ENCODE measurements at places on chromosomes 2 and 18. TPM values are rescaled to one million over a fixed set of nuclear protein-coding genes. Genes with fewer than 3 reads are reported as not detected.

The ASIC4 gene
- not detected for polyA plus RNA-seq

The KCNIP3 gene
- 7.6 TPM for polyA plus RNA-seq

The IL1A gene
- polyA plus RNA-seq = not detected

The REEP1 gene
- polyA plus RNA-seq = 8.8 TPM

The FAM161A gene
- polyA plus RNA-seq = 0.75 TPM

The CD207 gene
- not detected for polyA plus RNA-seq

The WNT10A gene
- polyA plus RNA-seq = not detected

The INO80C gene
- 16.8 TPM for polyA plus RNA-seq

The TFCP2L1 gene
- 0.03 TPM for polyA plus RNA-seq

The SIX3 gene
- not detected for polyA plus RNA-seq

The CACNB4 gene
- polyA plus RNA-seq = 1.5 TPM

The AP1S3 gene
- 0.50 TPM for polyA plus RNA-seq

The SNORC gene
- polyA plus RNA-seq = 5.1 TPM

The CRYBA2 gene
- not detected for polyA plus RNA-seq

The MSGN1 gene
- not detected for polyA plus RNA-seq

The NCKAP5 gene
- not detected for polyA plus RNA-seq

The TMEM169 gene
- polyA plus RNA-seq = not detected

The CWC22 gene
- polyA plus RNA-seq = 13.4 TPM

The GCG gene
- 1.6 TPM for polyA plus RNA-seq

The CAVIN2 gene
- 5.9 TPM for polyA plus RNA-seq

The SERPINB13 gene
- 0.15 TPM for polyA plus RNA-seq

The ATP6V1B1 gene
- polyA plus RNA-seq = 3.1 TPM

The FAM110C gene
- polyA plus RNA-seq = 4.5 TPM

The C2orf66 gene
- polyA plus RNA-seq = not detected

The CRYGC gene
- not detected for polyA plus RNA-seq

The RAX gene
- polyA plus RNA-seq = not detected

The IKZF2 gene
- polyA plus RNA-seq = 1.4 TPM

The ROCK2 gene
- 19.2 TPM for polyA plus RNA-seq

The RNU2-63P gene
- polyA plus RNA-seq = not detected

The SERPINB4 gene
- 0.08 TPM for polyA plus RNA-seq

The SCN7A gene
- polyA plus RNA-seq = not detected

The VWC2L gene
- not detected for polyA plus RNA-seq

The BOLL gene
- polyA plus RNA-seq = not detected

The CIDEA gene
- not detected for polyA plus RNA-seq

The CAPN14 gene
- 0.18 TPM for polyA plus RNA-seq

The NT5DC4 gene
- polyA plus RNA-seq = not detected

The ACMSD gene
- not detected for polyA plus RNA-seq

The LBX2 gene
- polyA plus RNA-seq = 0.88 TPM

The ZSWIM2 gene
- polyA plus RNA-seq = not detected

The DBI gene
- 179 TPM for polyA plus RNA-seq

The CYBRD1 gene
- polyA plus RNA-seq = 193 TPM

The NOL4 gene
- 0.03 TPM for polyA plus RNA-seq

The EMILIN1 gene
- 50.0 TPM for polyA plus RNA-seq

Data from aorta (tissue), 5 donors.